ENCODE measurements at places on chromosomes 11 and 22.

DNA sequence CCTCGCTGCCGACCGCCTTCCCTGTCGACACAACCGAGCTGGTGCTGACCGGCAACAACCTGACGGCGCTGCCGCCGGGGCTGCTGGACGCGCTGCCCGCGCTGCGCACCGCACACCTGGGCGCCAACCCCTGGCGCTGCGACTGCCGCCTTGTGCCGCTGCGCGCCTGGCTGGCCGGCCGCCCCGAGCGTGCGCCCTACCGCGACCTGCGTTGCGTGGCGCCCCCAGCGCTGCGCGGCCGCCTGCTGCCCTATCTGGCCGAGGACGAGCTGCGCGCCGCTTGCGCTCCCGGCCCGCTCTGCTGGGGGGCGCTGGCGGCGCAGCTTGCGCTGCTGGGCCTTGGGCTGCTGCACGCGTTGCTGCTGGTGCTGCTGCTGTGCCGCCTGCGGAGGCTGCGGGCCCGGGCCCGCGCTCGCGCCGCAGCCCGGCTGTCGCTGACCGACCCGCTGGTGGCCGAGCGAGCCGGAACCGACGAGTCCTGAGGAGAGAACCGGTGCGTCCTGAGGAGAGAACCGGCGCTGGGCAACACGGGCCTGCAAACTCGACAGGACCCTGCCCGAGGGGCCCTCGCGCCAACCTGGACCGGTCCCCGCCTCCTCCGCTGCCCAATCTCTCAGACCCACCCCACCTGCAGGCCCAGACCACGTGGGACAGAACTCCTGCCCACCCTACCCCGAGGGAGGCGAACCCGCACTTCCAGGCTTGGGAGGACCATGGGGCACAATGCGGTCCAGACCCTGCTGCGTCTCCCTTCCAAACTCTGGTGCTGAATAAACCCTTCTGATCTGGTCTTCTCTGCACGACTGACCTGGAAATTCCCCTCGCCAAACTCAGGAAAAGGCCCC is 866 bp downstream of the GP1BB start:
- no peak for DNase-seq

DNA sequence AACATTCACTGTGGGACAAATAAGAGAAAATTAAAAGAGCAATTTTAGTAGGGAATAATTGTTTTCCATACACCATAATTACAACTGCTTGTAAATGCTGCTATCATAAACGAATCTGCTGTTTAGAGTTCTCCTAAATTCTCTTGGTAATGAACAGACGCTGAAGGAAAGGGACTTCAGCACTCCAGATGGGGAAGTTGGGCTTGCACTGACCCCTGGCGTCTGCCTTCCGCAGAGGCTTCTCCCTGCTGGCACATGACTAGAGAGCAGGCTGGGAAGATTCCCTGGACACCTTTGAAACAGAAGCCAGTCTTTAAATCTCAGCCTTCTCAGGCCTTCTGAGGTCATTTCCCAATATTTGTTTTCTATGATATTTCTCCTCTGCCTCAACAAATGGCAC is 84.1 kb downstream of the NXPE2 start:
- DNase-seq: no peak

DNA sequence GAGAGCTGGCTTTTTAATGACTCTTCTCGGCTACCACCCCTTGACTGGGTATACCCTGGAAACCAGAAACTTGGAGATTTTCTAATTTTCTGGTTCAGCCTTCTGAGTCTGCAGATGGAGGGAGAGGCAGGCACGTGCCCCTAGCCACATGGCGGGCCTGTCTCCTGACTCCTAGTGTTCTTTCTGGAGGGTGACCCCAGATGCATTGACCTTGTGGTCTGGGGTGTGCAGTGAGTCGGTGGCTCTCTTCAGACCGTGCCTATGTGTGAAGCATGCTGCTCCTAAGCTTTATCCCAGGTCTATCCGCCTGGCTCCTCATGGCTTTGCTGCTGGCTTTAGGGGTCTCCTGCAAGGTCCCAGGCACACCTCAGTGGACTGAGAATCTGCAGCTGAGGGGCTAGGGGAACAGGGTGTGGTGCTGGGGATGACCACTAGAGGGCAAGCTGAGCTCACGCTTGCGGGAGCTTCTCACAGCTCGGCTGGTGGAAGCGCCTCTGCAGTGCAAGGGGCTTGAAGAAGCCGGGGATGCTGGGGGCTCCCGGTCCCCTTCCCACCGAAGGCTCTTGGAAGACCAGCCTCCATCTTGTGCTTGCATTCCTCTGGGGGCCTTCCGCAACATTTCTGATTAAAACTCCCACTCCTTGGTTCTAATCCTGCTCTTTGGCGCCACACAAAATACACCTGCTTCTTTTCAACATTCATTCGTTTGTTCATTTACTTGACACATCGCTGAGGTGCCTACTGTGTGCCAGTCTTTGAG is 51.8 kb downstream of the OTOG start:
- peak; percentile 49 for DNase-seq

GRCh38 chr11:61896665-61897386 is 5.5 kb upstream of the FADS3 start:
- DNase-seq: no peak

GRCh38 chr11:73218106-73218829 is at the start of gene P2RY2:
Gene P2RY2 (plus strand): TSS chr11:73218281. CDS start chr11:73234160, 15,879 bp downstream.
- no peak for DNase-seq

DNA sequence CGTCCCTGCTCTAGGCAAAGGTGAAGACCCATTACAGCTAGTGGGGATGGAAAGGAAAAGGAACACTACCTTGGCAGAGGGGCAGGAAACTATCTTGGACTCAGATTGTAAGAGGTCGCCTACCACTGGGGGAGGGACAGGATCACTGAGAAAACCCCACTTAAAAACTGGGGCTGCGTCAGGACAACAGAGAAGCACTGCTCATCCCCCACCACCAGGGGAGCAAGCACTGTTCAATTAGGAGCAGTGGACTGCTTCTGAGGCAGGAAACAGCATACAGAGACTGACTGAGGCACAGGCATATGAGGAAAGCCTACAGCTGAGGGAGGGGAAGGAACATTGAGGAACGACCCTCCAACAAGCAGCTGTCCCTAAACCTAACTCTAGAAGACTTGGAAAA is 20.8 kb upstream of the DLAT start:
- no peak for DNase-seq

DNA sequence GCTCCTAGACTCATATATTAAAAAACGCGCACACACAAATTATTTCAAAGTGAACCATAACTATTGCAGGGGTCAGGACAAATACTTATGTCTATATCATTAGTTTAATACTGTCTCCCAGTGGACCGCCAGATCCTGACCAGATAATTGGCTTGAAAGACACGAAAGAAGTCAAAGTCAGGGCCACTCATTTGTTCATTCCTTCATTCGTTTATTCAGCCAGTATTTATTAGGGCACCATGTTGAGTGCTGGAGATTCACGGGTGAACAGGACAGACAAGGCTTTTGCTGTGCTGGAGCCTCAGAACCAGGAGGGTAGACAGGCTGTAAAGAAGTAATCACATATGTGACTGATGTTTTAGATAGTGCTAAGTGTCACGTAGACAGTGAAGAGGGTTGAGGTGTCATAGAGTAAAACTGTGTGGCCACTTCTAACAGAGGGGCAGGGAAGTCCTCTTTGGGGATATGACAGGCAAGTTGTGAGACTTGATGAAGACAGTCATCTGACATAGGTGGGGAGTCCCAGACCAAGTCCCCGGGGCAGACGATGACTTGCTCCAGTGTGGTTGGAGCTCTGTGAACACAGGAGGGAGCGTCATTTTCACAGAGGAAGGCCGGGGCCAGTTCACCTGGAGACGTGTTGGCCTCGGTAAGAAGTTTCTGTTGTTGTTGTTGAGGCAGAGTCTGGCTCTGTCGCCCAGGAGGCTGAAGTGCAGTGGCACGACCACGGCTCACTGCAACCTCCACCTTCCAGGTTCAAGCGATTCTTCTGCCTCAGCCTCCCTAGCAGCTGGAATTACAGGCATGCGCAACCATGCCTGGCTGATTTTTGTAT is 25.9 kb downstream of the RBX1 start:
- DNase-seq: no peak

GRCh38 chr11:17413414-17414316 is 25.2 kb upstream of the KCNJ11 start:
- DNase-seq: no peak
